ENCODE measurements at places on chromosomes 3 and 15.

GRCh38 chr3:186895406-186895805, 34.9 kb upstream of the ST6GAL1 start:
- no peak for DNase-seq

DNA sequence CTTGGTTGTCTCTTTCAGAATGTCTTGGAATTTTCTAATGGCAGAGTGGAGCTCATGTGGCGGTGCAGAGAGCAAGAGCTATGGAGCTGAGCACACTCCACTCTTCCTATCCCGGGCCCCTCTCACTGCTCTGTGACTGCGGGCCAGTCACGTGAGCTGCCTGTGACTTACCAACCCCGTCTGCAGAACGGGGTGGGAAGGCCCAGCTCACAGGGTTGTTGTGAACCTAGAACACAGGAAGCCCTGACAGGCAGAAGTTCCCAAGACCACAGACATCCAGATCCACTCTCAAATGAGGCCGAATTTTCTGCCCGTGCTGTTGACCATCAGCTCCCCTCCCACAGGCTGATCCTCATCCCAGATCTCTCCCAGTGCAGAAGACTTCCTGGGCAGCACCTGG, 35.5 kb upstream of the PLXNA1 start:
- no peak for DNase-seq

GRCh38 chr3:110420158-110420641, 651.4 kb upstream of the NECTIN3 start:
- no peak for DNase-seq

- no peak for DNase-seq
Measured at GRCh38 chr15:63070681-63071129, 28.2 kb downstream of the TPM1 start.

GRCh38 chr3:54033761-54034160, 88.6 kb upstream of the CACNA2D3 start:
- DNase-seq: no peak

GRCh38 chr3:73605412-73605811, 19.3 kb downstream of the PDZRN3 start:
- no peak for DNase-seq

DNA sequence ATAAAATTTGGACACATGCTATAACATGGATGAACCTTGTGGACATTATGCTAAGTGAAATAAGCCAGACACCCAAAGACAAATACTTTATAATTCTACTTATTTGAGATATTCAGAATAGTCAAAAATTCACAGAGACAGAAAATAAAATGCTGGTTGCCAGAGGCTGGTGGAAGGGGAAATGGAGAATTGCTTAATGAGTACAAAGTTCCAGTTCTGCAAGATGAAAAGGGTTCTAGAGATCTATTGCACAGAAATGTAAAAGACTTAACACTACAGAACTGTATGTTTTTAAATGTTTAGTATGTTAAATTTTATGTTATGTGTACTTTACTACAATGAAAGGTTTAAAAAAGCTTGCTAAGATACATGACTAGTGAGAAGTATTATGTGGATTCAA, 344.8 kb downstream of the CNTN3 start:
- DNase-seq: no peak

- no peak for DNase-seq
Measured at GRCh38 chr3:117557464-117558090, 848.0 kb downstream of the TUSC7 start.

DNA sequence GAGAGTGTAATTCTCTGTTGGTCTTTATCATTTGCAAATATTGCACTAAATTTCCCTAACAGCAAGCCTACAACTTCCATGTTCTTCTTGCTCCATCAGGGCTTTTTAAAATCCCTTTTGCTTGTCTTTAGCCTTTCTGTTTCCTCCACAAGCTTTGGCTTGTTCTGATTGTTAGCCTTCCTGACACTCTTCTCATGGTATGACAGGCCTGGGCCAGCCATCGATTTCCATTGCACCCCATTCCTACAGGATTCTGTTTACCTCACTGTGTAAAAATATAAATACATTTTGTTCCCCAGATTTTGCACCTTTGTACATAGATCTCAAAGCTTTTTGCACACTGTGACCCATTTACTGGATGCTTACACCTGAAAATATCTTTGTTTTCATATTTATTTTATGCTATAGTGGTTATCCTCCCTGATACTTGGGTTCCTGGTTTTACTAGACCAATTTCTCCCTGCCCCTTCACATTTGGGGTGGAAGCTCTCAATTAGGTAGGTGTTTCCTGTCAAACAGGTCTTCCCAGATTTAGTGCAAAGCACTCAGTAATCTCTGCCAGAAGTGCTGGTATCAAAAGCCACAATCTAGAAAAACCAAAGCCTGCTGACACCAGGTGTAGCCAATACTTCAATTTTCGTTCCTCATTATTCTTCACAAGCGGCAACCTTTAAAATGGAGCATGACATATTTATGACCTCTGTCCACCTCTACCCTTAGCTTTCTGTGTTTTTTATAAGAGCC, 57.9 kb upstream of the PPP2R3A start:
- DNase-seq: no peak

DNA sequence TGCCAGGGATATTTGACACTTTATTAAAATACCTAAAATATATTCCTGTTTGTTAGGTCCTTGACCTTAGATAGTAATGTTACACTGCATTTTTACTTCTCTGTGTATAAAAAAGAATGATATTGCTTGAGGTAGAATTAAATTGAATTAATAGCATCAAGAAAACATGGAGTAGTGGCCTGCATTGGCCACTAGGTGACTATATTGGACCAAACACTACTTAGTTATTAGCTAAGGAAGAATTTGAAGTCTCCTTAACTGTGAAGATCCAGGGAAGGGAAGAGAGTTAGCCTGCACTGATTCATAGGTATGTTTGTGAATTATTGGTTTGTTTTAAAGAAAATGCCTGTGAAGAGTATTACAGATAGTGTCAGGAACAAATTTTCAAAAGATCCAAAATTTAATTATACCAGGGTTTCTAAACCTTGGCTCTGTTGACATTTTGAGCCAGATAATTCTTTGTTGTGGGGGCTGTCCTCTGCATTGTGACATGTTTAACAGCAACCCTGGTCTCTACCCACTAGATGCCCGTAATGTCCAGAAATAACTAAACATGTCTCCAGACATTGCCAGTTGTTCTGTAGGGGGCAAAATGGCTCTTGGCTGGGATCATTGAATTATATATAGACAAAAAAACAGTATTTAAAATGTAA, 103.6 kb upstream of the THSD4 start:
- no peak for DNase-seq

DNA sequence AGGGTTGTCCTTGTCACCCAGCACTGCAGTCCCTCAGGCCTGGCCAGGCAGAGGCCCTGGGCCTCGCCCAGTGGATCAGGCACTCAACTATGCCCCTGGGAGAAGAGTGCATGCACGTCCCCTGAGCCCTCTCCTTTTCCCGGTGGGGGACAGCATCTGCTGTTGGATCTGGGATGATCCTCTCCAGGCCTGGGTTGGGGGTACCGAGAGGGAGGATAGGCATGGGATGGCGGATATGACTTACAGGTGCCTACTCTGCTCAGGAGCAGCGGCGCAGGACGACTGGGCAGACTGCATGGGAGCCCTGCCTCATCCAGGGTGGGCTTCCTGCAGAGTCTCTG, 9.0 kb upstream of the APBA2 start:
- DNase-seq: no peak

GRCh38 chr15:61824291-61824690, 236.0 kb downstream of the VPS13C start:
- DNase-seq: no peak

Measured in T1000 (cell line).